Suppressor macrophage (primary cell): ENCODE measurements at places on chromosomes 2 and 18.
A peak's percentile ranks its signal among the peaks of the same experiment; 100 is the strongest.

- no peak for DNase-seq
These were observed 31.8 kb upstream of the TMEM131 start for GRCh38 chr2:98027538-98027937.

- no peak for DNase-seq
These were observed 30.2 kb downstream of the TGFBRAP1 start for GRCh38 chr2:105299290-105299689.

- no peak for DNase-seq
These were observed 44.5 kb upstream of the RMDN2 start for GRCh38 chr2:37880551-37880950.

DNA sequence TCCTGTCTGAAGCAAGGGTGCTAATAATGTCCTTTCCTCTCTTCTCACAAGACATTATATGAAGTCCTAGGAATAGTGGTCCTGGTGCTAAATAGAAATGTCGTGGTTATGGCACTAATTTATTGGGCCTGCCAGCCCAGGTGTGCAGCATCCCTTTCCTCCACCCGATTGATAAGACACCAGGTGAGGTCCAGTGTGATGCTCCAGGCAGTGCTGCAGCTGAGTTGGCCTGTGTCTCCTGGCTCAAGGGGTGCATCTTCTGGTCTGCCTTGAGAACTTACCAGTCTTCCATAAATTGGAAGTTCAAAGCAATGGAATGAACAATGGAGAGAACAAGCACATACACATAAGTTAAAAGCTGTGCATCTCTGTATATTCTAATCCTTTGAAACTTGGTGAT lies 26.9 kb downstream of the CRIM1 start:
- no peak for DNase-seq

DNA sequence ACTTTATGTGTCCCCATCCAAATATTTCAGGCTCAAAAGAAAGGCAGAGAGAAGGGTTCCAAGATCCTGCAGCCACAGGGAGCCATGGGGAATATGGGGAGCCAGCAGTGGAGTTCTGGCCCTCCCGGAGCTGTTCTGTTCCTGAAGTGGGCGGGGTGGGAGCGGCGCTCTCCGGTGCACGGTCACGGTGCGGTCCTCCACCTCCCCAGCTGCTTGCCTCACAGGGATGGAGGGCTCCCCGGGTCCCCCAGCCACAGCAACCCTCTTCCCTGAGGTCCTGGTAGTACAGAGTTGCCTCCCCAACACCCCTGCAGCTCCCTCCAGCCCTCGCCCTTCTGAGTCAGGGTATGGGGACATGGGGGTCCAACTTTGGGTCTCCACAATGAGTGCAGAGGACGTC lies 26.2 kb upstream of the SNED1 start:
- no peak for DNase-seq

DNA sequence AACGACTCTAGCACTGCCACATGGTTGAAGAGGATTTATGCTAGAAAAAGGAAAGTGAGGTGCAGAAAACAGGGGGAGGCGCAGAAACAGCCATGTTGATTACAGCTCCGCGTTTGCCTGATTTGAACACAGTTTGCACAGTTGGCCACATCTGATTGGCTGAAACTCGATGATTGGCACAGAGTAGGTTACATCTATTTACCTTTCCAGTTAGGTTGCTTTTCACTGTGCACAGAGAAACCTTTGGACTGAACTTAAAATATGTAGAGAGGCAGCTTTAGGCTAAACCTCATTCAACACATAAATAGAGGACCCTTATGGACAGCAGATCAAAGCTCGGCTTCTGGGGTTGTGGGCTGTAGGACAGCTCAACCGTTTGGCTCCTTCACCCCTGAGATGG lies 153.7 kb upstream of the APCDD1 start:
- no peak for DNase-seq

GRCh38 chr2:16226943-16227664 lies 286.8 kb downstream of the MYCN start:
- DNase-seq, result no peak

- DNase-seq, result no peak
These were observed 47.5 kb downstream of the ANO7 start for GRCh38 chr2:241235859-241236593.

DNA sequence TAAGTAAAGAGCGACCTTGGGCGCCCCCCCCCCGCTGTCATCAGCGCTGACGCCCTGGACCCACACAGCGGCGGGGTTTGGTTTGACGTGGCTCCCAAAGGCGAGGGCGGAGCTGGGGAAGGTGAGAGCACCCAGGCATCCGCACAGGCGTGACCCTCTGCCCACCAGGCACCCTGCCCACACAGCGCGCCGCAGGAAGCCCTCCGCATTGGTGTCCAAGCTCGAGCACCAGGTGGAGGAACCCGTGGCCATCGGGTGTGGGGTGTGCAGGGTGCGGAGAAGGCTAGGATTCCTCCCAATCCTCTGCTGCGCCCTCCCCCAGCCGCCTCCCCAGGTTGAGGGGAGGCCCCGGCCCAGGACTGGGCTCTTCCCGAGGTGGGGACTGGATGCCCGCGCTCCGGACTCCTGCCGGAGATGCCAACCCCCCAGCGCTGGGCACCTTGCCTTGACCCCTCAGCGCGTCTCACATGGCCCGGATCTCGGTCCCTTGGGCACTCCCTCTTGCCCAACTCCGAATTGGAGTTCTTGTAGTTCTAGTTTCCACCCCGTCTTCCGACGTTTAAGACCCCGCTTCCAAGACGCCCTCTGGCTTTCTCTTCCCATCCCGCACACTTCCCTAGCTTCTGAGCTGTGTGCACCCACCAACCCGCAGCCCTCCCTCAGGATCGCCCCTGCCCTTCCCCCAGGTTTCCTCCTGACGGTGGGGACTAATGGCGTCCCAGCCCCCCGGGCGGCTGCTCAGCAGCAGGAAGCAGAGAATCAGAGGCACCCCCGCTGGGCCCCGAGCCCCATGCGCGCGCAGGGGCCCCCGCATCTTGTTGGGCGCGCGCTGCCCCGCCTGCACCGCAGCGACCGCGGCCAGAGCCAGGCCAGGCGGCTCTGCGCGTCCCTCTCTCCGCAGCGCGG lies 25.9 kb upstream of the RESP18 start:
- peak; percentile 13 for DNase-seq
